Thymus (tissue), 14 donors: ENCODE measurements at places on chromosomes 11 and 22. TPM values are rescaled to one million over a fixed set of nuclear protein-coding genes. Genes with fewer than 3 reads are reported as not detected.

Gene KRTAP5-4
- not detected for total RNA-seq

DNA sequence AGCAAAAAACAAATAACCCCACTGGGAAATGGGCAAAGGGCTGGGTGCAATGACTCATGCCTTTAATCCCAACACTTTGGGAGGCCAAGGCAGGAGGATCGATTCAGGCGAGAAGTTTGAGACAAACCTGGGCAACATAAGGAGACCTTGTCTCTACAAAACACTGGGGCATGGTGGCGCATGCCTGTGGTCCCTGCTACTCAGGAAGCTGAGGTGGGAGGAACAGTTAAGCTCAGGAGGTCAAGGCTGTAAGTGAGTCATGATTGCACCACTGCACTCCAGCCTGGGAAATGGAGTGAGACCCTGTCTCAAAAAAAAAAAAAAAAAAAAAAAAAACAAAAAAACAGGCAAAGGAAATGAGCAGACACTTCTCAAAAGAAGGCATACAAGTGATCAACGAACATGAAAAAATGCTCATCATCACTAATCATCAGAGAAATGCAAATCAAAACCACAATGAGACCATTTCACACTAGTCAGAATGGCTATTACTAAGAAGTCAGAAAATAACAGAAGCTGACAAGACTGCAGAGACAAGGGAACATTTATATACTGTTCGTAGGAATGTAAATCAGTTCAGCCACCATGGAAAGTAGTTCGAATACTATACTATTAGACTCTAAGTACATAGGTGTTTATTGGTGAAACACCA lies 48.2 kb upstream of the SMCO4 start:
- DNase-seq = no peak

GRCh38 chr11:27459191-27459590 lies 13.4 kb downstream of the LGR4 start:
- no peak for DNase-seq

Gene BACE1
- total RNA-seq = 1.7 TPM

DNA sequence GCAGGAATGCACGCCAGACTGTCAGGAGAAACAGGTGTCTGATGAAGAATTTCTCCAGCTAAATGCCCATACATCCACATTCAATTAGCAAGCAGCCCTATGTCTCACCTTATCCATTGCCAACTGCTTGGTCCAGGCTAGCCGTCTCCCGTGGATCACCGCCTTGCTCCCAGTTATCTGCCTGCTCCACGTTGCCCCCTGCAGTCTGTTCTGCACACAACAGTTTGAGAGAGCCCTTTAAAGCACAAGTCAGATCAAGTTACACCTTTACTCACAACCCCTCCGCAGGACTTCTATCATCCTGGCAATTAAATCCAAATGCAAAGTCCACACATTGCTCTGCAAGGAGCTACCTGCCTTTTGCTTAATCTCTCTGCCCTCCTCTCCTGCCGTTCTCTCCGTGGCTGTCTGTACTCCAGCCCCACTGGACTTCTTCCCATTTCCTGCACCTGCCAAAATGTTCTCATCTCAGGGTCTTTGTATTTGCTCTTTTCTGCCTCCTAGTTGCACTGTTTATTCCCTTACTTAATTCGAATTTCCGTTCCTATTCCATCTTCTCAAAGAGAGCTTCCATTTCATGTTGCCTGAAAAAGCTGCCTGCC lies 185.3 kb upstream of the LARGE1 start:
- DNase-seq = no peak

- DNase-seq = no peak
Measured at GRCh38 chr11:66901964-66902390, 45.1 kb downstream of the LRFN4 start.

DNA sequence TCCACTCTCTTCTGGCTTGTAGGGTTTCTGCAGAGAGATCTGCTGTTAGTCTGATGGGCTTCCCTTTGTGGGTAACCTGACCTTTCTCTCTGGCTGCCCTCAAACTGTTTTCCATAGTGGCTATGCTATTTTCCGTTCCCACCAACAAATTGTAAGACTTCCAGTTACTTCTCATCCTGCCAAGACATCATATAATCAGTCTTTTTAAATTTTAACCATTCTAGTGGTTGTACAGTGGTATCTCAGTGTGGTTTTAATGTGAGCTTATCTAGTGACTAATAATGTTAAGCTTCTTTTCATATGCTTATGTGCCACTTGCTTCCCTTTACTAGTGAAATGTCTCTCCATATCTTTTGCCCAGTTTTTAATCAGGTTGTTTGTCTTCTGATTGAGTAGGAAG lies 13.6 kb upstream of the TRIM29 start:
- DNase-seq = no peak

Gene PLAAT4
- total RNA-seq = 68.3 TPM

DNA sequence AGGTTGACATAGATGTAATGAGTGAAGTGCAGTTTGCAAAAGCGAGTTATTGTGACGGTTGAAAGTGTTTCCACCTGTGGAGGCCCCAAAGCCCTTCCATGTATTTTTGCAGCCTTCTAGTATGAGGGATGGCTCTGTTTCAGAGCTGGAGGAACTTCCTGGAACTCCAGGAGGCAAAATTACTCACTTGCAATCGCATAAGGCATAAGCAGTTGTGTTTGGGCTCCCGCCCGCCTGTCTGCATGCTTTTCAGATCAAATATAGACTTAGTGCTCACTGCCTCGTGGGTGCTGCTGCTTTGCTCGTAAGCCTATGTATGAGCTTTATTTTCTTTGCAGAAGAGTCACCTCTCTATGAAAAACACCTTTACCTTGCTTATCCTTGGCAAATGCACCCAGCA lies 146.8 kb upstream of the LARGE1 start:
- no peak for DNase-seq

- no peak for DNase-seq
Measured at GRCh38 chr11:125343718-125344131, 152.3 kb downstream of the FEZ1 start.

Gene TRPM5
- 0.09 TPM for total RNA-seq

- no peak for DNase-seq
Measured at GRCh38 chr11:13052130-13052571, 43.0 kb downstream of the RASSF10 start.

Gene FAU
- 1,067 TPM for total RNA-seq

DNA sequence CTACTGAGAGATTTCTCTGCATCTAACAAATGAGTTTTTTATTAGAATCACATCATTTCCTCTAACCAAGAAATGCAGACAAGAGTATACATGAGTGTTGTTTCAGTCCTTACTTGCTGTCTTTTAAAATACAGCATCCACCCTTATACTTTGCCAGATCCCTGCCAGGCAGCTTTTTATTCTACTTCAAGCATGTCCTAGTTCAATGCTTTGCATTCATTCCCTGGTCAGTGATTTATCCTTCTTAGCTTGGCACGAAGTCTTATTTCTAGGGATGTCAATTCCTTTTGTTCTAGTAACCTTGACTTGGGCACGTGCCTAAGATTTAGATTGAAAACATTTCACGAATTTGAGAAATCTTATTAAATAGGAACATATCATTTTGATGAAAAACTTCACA lies 307.2 kb upstream of the MPPED2 start:
- DNase-seq = no peak

DNA sequence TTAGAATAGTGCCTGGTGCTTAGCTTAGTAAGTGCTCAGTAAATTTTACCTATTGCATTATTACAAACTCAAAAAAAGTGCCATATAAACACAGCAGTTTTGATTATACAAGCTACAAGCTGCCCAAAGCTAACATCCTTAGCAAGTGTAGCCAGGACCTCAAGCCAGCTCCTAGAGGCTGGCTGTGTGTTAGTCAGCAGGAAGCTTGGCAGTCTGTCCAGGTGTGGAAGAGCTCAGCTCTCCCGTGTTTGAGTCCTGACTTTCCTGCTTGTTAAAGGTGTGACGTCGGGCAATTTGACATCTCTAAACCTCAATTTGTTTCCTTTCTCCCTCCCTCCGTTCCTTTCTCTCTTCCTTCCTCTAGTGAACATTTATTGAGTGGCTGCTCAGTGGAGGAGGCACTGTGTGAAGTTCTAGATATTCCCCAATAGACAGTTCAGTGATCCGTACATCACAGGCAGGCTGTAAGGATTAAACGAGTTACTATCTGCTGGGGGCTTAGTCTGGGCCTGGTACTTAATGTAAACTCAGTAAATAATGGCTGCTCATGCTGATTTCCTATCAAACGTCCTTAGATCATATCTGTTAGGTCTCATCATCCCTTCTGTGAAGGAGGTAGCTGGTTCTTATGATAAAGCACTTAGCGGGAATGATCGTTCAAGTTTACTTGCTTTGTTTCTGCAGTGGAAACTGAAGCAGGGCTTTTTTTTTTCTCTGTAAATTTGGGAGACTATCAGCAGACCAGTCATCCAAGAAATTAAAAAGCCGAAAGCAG lies 68.7 kb downstream of the PRR5L start:
- no peak for DNase-seq
